ENCODE measurements at places on chromosomes 16 and 17.

DNA sequence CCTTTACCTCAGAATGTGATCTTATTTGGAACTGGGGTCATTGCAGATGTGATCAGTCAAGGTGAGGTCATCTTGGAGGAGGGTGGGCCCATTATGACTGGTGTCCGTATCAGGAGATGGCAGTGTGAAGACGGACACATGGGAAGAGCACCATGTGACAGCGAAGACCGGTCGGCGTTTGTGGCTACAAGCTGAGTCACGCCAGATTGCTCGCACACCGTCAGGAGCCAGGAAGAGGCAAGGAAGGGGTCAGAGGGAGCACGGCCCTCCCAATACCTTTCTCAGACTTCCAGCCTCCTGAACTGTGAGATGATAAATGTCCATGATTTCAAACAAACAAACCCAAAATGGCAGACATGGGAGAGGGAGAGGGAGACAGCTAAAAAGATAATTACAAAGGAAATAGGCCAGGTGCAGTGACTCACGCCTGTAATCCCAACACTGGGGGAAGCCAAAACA is 13.2 kb downstream of the STARD3 start:
- no peak for DNase-seq

- DNase-seq: peak; percentile 33
Measured at GRCh38 chr17:76727745-76728456, 1.3 kb downstream of the METTL23 start.

DNA sequence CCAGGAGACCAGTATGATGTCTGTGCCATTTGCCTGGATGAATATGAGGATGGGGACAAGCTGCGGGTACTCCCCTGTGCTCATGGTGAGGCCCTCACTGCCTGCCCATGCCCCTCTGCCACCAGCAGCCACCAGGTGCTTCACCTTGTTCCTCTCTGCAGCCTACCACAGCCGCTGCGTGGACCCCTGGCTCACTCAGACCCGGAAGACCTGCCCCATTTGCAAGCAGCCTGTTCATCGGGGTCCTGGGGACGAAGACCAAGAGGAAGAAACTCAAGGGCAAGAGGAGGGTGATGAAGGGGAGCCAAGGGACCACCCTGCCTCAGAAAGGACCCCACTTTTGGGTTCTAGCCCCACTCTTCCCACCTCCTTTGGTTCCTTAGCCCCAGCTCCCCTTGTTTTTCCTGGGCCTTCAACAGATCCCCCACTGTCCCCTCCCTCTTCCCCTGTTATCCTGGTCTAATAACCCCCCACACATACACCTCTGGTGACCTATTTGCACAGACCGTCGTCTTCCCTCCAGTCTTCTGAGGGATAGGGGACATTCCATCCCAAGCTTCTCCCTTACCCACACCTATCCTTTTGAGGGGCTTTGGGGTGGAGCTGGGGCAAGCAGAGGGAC is 3.7 kb downstream of the PFN1 start:
- peak; percentile 24 for DNase-seq

DNA sequence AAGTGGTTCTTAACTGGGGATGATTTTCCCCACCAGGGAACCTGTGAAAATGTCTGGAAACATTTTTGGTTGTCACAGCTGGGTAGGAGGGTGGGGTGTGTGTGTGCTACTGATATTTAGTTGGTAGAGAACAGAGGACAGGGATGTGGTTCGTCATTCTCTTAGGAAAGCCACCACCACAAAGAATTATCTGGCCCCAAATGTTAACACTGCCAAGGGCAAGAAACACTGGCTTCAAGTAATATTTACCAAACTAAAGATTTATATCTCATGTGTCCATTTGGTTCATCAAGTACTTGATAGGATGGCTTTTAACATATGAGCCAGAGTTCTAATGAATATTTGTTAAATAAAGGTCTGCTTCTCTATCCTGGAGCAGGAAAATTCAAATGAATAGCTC is 19.5 kb downstream of the MPHOSPH6 start:
- DNase-seq: no peak

- no peak for DNase-seq
Measured at GRCh38 chr16:80576343-80576912, 35.6 kb downstream of the DYNLRB2 start.

DNA sequence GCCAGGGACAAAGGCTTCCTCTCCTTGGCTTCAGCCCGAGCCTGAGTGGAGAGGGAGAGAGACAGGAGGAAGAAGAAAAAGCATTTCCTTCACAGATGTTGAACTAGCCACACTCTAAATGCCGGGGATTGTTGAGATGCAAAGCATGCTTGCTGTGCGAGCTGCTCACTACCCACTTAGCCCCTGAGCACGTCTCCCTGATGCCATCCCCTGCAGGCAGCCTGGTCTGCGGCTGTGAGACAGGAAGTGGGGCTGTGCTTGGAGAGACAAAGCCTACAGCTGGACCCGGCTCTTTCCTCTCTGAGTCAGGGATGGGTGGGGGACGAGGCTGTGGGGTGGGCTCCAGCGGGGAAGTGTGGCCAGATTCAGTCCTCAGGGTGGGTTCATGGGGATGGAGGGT is 13.7 kb downstream of the WNT9B start:
- DNase-seq: no peak

- no peak for DNase-seq
Measured at GRCh38 chr16:84548508-84548907, 44.0 kb upstream of the MEAK7 start.
